ENCODE measurements at places on chromosomes 4 and X. TPM values are rescaled to one million over a fixed set of nuclear protein-coding genes. Genes with fewer than 3 reads are reported as not detected.

DNA sequence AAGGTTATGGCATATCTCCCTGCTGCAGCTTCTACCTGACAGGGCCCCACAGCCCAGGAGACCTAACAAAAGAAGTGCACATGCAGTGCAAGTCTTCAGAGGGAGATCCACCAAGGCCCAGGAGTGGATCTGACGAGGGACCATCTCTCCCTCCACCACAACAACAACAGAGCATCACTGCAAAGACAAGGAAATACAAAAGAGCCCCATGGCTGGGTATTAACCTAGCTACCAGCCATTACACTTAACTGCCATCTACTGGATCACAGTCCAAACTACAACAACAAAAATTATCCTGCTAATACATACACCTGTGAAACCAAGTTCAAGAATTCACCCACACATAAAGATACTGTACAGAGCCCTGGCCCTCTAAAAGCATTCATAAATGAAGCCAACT, 280.2 kb upstream of the SLC7A11 start:
- peak; percentile 61 for DNase-seq

BMX gene
- total RNA-seq, result not detected

GAGE12H gene
- total RNA-seq, result not detected

SYP gene
- 0.47 TPM for total RNA-seq

Measured in PC-3 (cell line).